ENCODE measurements at places on chromosomes 4 and X.
A peak's percentile ranks its signal among the peaks of the same experiment; 100 is the strongest.

- DNase-seq, result peak; percentile 12
Observed at GRCh38 chr4:153151535-153152455, 52.4 kb upstream of the TRIM2 start.

DNA sequence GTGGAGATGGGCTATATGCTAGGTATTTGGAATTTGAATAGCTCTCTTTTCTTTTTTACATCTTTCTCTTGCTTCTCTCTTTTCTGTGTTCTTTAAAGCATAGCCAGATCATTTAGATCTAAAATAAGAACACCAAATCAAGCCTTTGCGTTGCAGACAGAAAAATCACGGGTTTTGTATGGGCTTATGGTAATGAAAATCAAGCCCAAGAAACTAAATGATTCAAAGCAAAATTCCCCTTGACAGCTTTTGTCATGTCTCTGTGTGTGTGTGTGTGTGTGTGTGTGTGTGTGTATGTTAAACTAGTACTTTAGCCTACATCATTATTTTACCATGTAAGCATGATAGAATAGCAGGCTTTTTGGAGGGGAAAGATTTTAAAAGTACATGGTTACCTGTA lies 1.8 kb upstream of the RASL11B start:
- no peak for DNase-seq

GRCh38 chr4:35539404-35540055 lies 704.8 kb downstream of the ARAP2 start:
- no peak for DNase-seq

DNA sequence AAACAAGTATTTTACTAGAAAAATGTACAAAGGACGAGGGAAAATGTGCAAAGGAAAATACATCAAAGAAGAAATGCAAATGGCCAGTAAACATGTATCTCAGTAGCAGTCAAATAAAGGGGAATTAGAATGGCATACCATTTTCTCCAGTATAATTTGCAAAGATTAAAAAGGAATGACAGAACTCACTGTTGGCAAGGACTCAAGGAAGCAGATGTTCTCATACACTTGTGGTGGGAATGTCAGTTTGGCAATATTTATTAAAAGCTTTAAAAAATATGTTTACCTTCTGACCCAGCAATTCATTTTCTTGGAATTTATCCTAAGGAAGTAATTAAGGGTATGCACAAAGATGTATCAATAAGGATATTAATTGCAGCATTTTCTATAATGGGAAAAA lies 7.6 kb downstream of the CLCN5 start:
- DNase-seq, result no peak

DNA sequence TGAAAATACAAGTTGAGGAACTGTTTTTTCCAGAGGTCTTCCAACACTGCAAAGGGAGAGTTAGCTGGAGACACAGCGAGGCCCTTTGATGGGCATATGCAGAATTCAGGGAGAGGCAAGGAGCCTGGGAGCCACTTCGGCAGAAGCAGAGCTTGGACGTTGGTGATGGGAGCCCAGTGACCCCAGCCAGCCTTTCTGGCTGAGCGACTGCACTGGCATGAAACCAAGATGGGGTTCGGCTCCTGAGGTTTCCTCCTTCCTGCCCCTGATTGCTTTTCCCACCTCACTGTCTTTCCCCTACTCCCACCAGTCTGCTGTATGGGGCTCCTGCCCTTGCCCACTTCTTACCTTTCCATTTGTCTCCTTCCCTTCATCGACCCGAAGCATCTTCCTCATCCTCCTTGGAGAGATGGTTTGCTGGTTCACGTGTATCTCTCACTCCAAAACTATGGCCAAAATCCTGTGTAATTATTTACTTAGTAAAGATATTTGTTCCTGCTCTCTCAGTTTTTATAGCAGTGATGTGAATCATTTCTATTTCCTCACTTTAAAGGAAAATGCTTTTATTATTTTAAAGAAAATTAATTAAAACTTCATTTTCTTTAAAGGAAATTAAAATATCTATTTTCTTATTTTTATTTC lies 100.5 kb downstream of the NFKB1 start:
- DNase-seq, result no peak

Measured in activated T-helper 1 cell treated with anti-CD3 and anti-CD28 coated beads, Interleukin-2, amount 50 U/mL, for 16 hours (primary cell).